B cell (primary cell): ENCODE measurements at places on chromosomes 5 and 9. TPM values are rescaled to one million over a fixed set of nuclear protein-coding genes. Genes with fewer than 3 reads are reported as not detected.

DNA sequence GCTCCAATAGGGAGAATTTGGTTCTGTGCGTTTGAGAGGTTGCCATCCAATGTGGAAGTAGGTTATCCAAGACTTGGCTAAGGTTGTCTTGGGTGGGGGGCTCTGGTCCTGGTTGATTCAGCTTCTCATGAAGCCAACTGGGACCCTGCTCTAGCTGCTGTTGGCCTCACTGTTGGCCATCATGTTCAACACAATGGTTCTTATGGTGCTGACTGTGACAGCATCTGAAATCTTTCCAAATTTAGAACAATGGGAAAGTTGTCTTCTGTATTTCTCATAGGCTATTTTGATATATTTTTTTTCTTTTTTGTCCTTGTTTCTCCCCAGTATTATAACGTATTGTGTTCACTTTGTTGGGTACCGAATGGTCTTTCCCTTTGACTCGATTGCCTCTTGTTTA is 71.9 kb downstream of the GDNF start:
- no peak for DNase-seq

The RNF14 gene
- total RNA-seq = 26.6 and 28.1 TPM in 2 replicates

- DNase-seq = no peak
Measured at GRCh38 chr9:69143291-69143690, 30.8 kb upstream of the TJP2 start.

GRCh38 chr5:169273881-169274280 is 27.1 kb downstream of the SLIT3 start:
- no peak for DNase-seq

GRCh38 chr9:127452691-127453090 is 1.4 kb downstream of the LRSAM1 start:
- no peak for DNase-seq

DNA sequence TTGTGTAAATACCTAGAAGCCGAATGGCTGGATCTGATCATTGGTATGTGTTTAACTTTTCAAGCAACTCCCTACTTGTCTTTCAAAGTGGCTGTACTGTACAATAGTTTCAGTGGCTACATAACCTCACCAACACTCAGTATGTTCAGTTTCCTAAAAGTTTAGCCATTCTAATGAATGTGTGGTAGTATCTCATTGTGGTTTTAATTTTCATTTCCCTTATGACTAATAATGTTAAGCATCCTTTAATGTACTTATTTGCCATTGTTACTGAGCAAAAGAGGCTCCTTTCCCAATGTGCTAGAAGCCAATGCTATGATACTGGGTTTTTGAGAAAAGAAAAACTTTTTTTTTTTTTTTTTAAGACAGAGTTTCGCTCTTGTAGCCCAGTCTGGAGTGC is 27.8 kb upstream of the ALDOB start:
- DNase-seq = no peak

GRCh38 chr5:181153814-181154213 is 6.4 kb downstream of the OR2V2 start:
- no peak for DNase-seq

DNA sequence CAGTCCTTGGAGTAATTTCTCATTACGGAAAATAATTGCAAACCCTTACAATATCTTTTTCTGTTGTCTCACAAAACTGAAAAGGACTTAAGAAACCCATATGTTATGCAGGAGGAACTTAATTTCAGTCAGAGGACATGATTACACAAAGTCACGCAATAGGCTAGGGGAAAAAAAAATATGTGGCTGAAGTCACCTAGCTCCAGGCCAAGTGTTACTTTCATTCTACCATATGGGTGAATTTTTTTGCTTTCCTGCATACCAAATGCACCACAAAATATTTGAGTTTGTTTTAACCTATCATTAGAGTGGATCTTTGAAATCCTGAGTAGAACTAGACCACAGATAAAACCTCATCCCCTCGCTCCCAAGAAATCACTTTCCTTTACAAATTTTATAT is 523.5 kb downstream of the CAAP1 start:
- no peak for DNase-seq

- DNase-seq = no peak
Measured at GRCh38 chr9:70485273-70485858, 70.9 kb upstream of the KLF9 start.

DNA sequence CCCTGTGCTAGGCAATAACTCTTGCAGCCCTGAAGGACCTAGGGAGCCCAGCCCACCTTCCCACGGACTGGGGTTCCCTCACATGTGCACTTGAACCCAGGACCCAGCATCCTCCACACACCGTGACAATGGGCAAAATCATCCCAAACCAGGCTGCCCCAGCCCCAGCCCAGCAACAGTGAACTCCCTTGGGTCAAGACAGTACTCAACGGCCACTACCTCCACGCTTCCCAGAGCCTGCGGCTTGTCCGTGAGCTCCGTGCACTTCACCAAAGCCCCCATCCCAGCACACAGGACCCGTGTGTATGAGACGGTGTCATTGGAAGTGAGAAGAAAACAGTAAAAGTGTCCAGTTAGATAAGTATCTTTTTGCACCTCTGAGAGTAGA is 55.8 kb downstream of the IPPK start:
- DNase-seq = no peak

DNA sequence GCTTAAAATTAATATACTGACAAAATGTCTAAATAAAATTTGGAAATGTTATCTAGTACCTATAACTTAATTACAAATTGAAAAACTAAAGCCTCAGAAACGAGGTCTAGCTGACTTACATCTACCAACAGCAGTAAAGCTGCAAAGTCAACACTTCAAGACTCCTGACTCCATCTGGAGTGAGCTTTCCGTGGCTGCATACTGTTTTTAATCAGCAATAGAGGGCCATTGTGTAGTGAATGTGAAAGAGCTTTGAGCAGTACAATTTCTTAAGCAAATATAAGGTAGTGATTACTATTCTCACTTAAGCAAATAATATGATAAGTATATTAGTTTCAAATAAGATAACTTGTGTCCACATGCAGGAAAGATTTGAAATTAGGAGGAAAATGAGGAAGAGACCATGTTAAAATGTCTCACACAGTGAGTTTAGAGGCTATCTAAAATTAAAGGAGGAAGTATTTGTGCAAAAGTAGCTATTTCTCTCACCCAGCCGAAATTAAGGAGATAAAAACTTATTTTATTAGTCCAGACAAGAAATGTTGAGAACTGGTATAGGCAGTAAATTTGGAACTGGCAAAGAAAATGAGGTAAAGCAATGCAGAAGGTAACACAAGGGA is 6.4 kb downstream of the SPINK6 start:
- no peak for DNase-seq

DNA sequence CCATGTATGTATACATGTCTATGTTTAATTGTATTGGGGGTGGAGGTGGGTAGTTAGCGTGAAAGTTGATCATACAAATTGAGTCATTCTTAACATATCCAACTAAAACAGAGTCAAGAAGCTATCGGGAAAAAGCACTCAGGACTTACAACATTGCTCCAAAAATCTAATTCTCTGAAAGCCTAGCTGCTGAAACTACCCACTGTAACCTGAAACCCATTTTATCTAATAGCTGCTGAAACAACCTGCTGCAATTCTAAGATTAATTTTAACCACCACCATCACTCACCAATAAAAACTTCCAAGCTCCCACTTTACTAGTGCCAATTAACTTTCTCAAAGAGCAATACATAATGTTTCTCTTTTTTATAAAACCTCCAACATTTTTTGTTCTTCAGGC is 32.2 kb downstream of the KCNV2 start:
- no peak for DNase-seq

The KIF24 gene
- total RNA-seq = 0.79 and 0.87 TPM in 2 replicates

- DNase-seq = no peak
Measured at GRCh38 chr5:16135003-16135402, 44.6 kb downstream of the MARCHF11 start.

GRCh38 chr9:36853233-36853632 is 180.8 kb downstream of the PAX5 start:
- no peak for DNase-seq

- no peak for DNase-seq
Measured at GRCh38 chr5:123472150-123472924, 39.6 kb upstream of the CSNK1G3 start.

GRCh38 chr5:172606156-172606785 is 34.8 kb upstream of the NEURL1B start:
- DNase-seq = no peak

The CD274 gene
- total RNA-seq = 5.2 and 7.0 TPM in 2 replicates

GRCh38 chr9:124794902-124795491 is 18.1 kb downstream of the OLFML2A start:
- DNase-seq = no peak

- DNase-seq = no peak
Measured at GRCh38 chr9:116760636-116761035, 73.5 kb downstream of the TRIM32 start.

- no peak for DNase-seq
Measured at GRCh38 chr9:120996409-120996808, 53.7 kb downstream of the C5 start.

DNA sequence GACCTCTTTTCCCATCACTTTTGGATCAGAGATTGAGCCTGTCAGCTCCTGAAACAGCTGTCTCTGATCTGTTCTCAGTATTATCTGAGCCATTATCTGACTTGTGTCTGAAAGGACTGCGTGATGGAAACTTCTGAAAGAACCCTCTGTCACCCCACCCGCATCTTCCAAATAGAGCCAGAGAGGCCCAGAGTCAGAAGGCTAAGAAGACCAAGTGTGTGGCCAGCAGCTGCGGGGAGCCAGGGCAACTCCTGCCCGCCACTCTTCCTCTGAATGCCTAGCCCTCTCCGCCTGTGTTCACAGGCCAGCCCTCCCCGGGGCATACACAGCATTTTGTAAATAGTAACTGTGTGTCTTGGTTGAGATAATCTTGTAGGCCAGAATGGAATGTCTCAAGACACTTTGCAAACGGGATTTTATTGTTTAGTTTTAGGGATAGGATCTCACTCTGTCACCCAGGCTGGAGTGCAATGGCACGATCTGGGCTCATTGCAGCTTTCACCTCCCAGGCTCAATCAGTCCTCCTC is 92.7 kb downstream of the AOPEP start:
- DNase-seq = no peak

- no peak for DNase-seq
Measured at GRCh38 chr9:15909297-15909696, 356.5 kb downstream of the CCDC171 start.

DNA sequence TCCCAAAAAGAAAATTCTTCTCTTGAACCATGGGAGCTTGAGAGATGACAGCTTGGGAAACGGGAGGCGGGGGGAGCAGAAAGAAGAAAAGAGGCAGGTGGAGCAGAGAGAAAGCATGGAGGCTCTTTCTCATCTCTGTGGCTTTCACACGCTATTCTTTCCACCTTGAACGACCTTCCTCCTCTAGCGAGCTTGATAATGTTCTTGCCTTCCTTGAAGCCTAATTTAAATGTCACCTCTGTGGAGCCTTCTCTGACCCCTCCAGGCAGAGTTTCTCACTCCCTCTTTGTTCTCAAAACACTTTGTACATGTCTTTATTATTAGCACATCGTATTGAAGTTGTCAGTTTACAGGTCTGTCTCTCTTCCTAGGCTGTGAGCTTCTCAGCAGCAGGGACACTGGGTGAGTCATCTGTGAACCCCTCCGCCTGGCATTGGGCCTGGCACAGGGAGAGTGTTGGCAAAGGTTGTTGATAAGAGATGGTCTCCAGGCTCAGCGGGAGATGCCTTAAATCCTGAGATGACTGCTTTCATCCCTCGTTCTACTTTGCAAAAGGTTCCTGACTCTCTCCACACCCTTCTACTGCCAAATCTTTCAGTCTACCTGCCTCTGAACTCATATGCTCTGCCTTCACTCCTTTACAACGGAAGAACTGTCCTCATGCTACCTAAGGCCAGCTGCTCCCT is 14.1 kb upstream of the STRBP start:
- no peak for DNase-seq

The CLTB gene
- total RNA-seq = 29.6 and 29.9 TPM in 2 replicates

GRCh38 chr5:82879089-82879488 is 198.1 kb downstream of the TMEM167A start:
- no peak for DNase-seq

The THG1L gene
- 14.1 and 14.6 TPM in 2 replicates for total RNA-seq

- DNase-seq = no peak
Measured at GRCh38 chr5:102531506-102531905, 32.7 kb upstream of the SLCO6A1 start.

The NEURL1B gene
- total RNA-seq = 0.12 and 0.17 TPM in 2 replicates

GRCh38 chr5:10985721-10986110 is 224.7 kb upstream of the DAP start:
- DNase-seq = no peak

GRCh38 chr9:36023260-36024048 is 13.3 kb upstream of the RECK start:
- peak; percentile 78 for DNase-seq
